ENCODE measurements at places on chromosomes 6 and 20.

- no peak for DNase-seq
These were observed 87.3 kb downstream of the CEP57L1 start for GRCh38 chr6:109182578-109182977.

DNA sequence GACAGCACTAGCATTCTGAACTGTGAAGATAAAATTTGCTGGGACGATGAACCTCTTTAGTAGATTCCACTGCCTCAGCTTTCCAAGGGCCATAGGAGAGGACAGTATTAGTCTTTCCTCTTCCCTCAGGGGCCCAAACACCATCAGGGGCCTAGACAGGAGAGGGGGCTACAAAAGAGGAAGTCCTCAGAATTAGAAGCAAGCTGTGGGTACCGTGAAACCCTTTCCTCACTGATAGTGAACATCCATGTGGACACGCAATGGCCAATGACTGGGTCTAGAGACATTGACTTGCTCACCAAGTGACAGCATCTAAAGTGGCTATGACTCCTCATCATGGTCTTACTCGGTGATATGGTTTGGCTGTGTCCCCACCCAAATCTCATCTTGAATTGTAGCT lies 68.1 kb upstream of the UST start:
- no peak for DNase-seq

GRCh38 chr6:88705601-88706000 lies 257.8 kb downstream of the RNGTT start:
- no peak for DNase-seq

DNA sequence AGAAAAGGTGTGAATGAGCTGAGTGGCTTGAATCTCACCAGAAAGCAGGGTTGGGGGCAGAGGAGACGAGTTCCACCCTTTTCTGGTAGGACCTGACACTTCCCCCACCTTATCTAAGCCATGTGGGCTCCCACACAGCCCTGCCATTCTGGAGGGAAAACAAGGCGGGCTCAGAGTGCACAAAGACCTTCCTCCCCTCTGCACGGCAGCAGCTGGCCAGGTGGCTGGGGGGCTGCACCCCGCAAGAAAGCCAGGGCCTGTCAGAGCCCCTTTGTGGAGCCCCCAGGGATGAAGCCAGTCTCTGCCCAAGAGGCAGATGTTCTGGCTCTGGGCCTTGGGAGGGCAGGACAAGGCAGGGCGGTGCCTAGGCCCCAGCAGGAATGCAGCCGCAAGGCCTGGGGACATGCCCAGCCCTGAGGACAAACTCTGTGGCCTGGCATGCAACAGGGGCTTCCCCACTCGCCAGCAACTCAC lies 48.4 kb upstream of the DSN1 start:
- DNase-seq: no peak

DNA sequence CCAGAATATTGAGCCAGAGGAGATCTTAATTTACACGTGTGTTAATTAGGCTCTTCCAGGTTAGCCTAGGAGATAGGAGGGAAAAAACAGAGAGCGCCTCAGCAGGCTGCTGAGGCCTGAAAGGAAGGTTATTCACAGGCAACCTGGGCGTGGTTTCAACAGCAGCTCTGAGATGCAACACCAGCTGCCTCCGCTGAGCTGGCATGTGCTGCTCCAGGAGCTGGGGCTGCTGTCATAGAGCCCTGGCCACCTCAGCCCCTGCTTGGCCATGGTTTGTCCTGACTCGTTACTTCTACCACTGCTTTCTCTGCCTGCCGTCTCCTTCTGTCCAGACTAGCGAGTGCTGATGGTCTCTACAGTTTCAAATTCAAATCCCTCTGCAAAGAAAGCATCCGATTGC lies 32.4 kb upstream of the RPP40 start:
- no peak for DNase-seq

DNA sequence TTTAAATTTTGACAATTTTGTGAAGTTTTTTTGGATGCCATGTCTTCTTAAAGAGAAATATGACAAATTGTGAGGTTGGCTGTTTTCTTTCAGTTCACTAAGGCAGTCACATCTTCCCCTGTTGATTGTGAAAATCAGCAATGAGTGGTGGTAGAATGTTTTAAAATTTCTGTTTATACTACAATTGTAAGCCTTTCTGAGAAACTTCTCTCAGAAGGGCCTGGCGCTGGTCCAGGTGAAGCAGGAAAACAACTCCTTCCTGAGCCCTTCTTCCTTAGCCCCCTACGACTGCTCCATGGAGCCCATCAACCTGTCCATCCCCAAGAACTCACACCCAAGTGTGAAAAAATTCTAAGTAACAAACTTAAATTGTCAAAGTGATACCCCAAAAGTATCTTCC lies 80.6 kb downstream of the SSR1 start:
- no peak for DNase-seq

- DNase-seq: no peak
These were observed 993.8 kb upstream of the MAP3K7 start for GRCh38 chr6:91580635-91581034.

DNA sequence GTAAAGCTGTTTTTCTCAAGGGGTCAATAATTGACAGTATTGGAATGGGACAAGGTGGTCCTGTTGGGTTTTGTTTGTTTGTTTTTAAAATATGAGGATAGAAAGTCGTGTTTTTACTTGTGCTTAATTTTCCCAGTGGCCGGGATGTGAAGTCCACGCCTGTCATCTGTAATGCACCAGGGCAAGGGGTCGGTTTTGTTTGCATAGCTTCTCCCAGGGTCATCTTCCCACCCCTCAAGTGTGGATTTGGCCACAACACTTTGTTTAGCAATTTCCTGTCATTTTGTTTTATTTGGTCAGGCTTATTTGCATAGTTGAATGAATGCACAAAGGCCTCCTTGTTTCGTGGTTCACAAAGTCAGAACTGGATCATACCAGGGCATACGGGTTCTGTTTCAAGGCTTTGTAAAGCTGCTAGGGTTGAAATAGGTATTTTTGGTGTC lies 29.8 kb downstream of the SYNJ2 start:
- DNase-seq: no peak

GRCh38 chr6:156809034-156809433 lies 31.9 kb downstream of the ARID1B start:
- DNase-seq: no peak

DNA sequence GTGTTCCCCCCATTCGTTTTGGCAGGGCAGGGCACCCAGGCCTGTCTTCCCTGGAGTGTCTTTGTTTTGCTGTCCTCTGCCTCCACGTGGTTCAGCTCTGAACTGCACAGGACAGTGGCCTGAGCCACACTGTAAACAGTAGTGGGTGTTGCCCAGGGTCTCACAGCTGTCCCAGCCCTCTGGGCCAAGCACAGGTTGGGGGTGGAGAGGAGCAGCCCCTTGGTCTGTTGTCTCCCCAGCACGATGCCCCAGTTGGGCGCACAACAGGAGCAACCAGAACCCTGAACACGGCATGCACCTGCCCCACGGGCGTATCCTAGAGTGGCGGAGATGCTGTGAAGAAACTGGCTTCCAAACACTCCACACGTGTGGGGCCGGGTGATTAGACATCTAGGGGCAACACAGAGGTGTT lies 14.4 kb downstream of the CCDC167 start:
- DNase-seq: no peak

- no peak for DNase-seq
These were observed 151.0 kb downstream of the ZDHHC14 start for GRCh38 chr6:157531986-157532365.

GRCh38 chr6:113903666-113904330 lies 46.7 kb downstream of the MARCKS start:
- DNase-seq: no peak

DNA sequence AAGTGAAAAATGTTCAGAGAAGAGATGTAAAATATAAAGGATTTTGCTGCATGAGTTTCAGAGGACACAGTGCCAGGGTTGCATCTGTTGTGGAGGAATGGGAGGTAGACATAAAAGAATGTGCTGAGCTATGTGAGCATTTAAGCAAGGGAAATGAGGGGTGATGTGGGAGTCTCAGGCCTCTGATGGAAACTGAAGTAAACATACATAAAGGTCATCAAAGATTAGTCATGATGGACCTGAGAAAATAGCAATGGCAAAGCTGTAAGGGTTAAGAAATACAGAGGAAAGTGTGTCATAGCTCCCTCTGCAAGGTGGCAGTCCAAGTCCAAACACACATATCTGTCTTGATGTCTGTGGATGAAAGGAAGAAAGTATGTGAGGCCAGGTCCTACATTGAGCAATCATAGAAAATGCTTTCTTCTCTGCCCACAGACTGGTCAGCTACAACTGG lies 306.6 kb upstream of the ECI2 start:
- no peak for DNase-seq

GRCh38 chr6:75467284-75467683 lies 26.3 kb downstream of the FILIP1 start:
- no peak for DNase-seq

GRCh38 chr6:26258212-26258977 lies 106.6 kb upstream of the BTN3A2 start:
- no peak for DNase-seq

DNA sequence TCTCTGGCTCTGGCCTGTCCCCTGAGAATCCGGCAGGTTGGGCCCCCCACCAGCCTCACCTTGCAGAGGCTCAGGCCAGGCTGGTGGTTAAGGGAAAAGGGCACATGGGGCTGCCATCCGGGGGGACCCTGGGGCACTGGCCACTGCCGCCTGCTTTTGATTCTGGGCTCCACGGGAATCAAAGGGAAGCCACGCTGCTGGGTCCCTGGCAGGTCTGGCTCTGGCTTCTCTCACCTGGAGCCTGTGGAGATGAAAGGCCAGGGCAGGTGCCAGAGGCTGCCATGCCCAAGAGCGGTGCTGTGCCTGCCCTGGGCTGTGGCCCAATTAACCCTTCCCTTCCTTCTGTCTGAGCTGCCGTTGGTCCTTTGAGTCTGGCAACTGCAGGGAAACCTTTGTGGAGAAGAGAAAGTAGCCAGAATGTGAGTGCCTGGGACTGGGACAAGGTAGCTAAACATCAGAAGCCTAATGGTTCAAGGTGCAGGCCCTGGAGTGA lies 9.4 kb upstream of the CDH22 start:
- DNase-seq: no peak

- no peak for DNase-seq
These were observed 97.0 kb downstream of the SLC23A2 start for GRCh38 chr20:4904127-4904860.

GRCh38 chr6:15544321-15544900 lies 118.4 kb downstream of the DTNBP1 start:
- DNase-seq: no peak

- no peak for DNase-seq
These were observed 91.1 kb downstream of the TXNDC5 start for GRCh38 chr6:7819431-7820015.

DNA sequence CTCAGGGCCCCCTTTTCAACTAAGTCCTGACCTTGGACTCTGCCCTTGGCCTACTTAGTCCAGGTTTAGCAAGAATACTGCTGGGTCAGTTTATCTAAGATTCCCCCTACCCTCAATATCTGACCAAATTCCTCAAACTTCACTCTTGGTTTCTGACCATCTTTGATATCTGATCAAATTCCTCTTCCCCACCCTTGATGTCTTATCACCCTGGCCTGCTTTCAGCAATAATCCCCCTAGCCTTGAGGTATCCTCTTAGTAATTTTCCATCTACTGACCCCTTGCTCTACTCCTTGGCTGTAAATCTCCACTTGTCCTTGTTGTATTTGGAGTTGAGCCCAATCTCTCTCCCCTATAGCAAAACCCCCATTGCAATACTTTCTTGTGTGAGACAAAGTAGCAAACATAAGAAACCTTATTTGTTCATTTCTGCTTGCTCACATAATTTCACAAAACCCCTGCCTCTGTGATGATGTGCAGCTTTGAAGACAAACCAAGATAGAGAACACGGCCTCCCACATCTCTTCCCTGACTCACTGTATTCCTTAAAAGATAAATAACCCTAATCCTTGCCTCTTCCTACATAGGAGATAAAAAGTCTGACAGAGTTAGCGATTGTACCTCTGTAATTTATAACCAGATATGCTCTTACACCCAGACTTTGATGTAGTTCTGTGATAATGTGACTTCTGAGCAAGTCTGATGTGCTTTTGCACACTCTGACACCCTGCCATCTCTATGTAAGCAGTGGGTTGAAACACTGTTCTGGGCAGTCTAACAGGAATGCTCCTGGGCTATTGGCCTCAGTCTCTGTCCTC lies 13.8 kb upstream of the IYD start:
- DNase-seq: no peak

GRCh38 chr6:50843842-50844241 lies 25.2 kb downstream of the TFAP2B start:
- DNase-seq: no peak

- DNase-seq: no peak
These were observed 81.8 kb upstream of the SPACA1 start for GRCh38 chr6:87965806-87966205.

DNA sequence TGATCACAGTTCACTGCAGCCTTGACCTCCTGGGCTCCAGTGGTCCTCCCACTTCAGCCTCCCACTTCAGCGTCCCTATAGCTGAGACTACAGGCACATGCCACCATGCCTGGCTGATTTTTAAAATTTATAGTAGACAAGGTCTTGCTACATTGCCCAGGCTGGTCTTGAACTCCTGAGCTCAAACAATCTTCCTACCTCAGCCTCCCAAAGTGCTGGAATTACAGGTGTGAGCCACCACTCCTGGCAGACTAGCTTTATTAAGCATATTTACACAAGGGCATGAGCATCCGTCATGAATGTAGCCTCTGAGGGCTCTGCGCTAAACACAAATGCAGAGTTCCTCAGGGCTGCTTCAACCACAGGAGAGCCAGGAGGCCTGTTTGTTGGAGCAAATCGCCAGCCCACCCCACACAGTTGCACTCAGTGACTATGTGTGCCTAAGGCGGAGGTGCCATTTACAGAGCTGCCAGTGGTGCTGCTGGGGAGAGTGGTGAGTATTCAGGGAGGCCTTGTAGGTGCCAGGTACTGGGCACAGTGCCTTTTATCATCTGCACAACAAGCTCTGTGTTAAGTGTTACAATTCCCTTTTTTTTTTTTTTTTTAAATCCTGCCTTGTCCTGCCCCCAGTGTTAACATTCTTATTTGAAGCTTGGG lies 78.2 kb downstream of the PSMG4 start:
- DNase-seq: no peak

DNA sequence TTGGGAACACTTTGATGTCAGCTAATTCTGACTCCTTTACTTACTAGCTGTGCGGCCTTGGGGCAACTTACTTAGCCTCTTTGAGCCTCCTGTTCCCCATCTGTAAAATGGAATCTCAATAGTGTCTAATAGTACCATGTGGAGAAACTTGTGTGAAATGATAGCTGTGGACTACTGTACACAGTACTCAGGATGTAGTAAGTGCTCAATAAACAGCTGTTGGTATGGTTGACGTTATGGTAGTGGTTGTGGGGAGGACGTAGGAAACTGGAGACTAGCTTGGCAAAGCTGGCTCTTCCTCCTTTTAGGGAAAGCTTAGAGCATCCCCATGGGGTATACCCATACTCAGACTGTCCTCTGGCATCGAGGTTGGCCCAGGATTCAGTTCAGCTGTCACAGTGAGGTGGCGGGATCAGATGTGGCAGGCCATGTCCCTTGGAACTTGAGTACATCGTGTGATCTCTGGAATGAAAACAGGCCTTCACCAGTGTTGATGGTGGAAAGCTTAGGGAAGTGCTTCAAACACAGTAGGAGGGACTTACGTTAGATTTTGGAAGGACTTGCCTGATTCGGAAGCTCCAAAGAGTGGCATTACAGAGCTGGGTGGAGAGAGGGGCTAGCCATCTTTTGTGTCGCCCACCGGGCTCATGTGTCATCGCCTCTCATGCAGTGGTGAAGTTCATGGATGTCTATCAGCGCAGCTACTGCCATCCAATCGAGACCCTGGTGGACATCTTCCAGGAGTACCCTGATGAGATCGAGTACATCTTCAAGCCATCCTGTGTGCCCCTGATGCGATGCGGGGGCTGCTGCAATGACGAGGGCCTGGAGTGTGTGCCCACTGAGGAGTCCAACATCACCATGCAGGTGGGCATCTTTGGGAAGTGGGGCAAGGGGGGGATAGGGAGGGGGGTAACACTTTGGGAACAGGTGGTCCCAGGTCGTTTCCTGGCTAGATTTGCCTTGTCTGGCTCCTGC lies 7.1 kb downstream of the VEGFA start:
- no peak for DNase-seq
